CD4-positive, alpha-beta T cell treated with Interleukin-4 for 4 hours (primary cell): ENCODE measurements at places on chromosomes 3 and 15.
A peak's percentile ranks its signal among the peaks of the same experiment; 100 is the strongest.

GRCh38 chr3:143276592-143276991, 157.0 kb downstream of the CHST2 start:
- no peak for DNase-seq

DNA sequence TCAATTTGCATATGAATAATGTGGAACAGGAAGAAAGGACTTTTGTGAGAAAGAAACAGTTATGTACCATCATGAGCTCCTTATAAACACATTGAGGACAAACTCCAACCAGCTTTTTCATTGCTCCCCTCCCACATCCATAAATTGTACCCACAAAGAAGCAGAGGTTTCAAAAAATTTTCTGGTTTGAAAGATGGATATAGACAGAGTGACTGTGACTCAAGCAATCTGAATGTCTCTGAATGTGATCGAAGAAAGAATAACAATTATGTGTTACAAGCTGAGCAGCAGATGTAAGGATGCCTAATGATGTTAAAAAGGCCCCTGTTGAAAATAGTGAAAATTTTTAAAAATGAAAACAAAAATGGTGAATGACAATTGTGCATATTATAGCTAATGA, 127.4 kb downstream of the TFG start:
- DNase-seq, result no peak

DNA sequence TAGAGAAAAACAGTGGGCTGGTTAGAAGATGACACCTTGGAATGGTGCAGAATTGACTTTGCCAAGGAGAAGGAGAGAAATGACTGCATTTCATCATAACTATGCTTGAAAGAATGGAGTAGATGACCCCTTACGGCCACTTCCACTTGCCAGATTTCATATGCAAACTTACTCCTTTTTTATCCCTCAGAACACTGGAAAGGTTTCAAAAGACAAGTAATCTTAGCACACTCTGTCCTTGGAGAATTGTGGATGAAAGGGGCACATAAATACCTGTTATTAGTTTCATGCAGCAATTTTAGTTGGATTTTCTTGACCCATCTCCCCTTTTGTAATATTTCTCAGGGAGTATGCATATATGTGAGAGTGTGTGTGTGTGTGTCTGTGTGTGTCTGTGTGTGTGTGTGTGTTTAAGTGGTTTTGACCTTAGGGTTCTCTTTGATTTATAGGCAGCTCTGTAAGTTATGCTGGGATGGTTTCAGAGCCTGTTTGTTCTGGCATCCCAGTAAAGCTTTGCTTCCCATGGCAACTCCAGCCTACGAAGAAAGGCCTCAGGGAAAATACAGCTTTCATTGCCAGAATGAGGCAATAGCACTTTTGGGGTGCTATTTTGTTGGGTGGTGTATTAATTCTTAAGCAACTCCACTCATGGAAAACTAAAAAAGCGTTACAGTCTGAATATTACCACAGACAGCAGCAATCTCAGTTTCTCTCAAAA, 122.2 kb upstream of the TP63 start:
- DNase-seq, result no peak

- no peak for DNase-seq
Observed at GRCh38 chr3:74167926-74168325, 446.5 kb downstream of the CNTN3 start.

- no peak for DNase-seq
Observed at GRCh38 chr15:57415602-57416001, 39.3 kb downstream of the CGNL1 start.

- no peak for DNase-seq
Observed at GRCh38 chr3:43760938-43761337, 70.2 kb downstream of the ABHD5 start.

DNA sequence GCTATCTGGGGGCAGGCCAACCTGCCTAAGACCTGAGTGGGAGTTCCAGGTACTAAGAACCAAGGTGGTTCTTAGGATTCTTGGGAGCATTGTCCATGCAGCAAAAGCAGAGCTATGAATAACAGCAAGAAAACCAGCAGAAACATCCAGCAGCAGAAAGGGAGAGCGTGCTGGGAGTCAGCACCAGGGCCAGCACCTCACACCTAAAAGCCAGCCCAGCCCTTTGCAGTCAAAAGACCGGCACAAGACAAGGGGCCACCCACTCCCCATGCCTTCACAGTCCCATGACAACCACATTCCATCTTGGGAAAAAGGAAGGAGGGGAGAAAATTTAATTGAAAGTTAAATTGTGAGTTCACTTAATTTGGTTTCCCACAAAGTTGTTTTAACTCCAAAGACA, 364.9 kb downstream of the AGBL1 start:
- DNase-seq, result no peak

GRCh38 chr15:84761607-84762131, 13.3 kb downstream of the ZNF592 start:
- DNase-seq, result peak; percentile 29

DNA sequence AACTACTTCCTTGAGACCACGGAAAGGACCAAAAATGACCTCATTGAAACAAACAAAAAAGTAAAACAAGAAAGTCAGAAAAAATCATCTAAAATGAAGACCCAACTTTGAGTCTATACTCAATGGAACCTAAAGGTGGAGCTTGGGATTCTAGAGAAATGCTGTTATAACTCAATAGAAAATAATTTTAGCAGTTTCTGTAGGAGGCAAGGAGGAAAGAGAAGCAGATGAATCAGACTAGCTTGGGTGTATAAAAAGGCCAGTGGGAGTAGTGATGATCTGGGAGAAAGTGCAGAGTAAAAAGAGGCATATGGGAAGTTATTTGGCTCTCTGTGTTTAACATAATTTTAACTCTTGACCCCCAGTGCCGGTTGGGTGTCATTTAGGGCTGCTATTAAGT, 94.4 kb downstream of the TMCO5A start:
- DNase-seq, result no peak

DNA sequence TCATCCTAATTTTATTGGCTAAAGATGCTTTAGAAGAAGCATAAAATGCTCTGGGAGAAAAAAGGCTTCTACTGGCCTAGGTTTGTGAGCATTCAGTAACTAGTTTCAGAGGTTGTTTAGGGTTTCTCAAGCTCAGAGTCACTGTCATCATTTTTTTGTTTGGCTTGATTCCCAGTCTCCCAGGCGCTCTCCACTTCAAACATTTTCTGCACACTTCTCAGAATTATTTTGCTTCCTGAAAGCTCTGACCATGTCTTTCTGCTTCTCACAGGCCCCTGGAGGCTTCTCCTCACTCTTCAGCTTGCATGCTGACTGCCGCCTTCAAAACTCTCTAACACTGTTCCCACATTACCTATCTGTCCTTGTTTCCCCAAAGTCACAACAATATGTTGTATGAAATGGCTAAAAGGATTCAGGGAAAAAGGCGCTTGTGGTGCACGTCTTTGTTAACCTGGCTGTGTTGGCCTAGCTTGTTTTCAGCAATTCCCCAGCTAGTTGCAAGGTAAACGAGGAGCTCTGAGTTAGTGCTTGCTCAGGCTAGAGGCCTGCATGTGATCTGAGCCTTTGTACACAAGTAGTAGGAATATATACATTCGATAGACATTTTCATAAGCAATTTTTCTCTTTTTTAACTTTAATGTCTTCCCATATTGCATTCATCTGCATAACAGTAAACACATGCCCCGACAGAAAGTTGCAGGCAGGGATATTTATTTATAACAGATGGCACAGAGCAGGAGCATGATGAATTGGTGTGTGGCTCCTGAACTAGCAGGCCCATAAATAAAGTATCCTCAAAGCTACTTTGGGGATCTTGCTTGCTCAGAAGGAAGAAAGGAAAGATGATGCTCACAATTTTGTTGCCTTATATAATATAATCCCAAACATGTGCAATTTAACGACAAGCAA, 129.2 kb upstream of the DPH6 start:
- DNase-seq, result no peak

GRCh38 chr15:72312605-72313447, 7.1 kb downstream of the CELF6 start:
- peak; percentile 57 for DNase-seq

DNA sequence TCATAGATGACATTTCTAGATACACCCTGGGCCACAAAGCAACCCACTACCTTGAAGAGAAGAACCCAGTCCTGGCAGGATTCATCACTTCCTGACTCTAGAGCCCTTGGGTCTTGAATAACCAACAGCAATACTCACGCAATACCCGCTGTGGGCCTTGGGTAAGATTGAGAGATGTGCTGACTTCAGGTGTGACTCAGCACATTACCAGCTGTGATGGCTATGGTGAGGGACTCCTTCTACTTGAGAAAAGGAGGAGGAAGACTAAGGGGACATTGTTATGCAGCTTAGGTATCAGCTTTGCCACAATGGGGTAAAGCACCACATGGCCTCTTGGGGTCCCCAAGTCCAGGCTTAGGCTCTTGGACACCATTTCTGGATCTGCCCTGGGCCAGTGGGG, 14.9 kb downstream of the C3orf33 start:
- DNase-seq, result no peak

DNA sequence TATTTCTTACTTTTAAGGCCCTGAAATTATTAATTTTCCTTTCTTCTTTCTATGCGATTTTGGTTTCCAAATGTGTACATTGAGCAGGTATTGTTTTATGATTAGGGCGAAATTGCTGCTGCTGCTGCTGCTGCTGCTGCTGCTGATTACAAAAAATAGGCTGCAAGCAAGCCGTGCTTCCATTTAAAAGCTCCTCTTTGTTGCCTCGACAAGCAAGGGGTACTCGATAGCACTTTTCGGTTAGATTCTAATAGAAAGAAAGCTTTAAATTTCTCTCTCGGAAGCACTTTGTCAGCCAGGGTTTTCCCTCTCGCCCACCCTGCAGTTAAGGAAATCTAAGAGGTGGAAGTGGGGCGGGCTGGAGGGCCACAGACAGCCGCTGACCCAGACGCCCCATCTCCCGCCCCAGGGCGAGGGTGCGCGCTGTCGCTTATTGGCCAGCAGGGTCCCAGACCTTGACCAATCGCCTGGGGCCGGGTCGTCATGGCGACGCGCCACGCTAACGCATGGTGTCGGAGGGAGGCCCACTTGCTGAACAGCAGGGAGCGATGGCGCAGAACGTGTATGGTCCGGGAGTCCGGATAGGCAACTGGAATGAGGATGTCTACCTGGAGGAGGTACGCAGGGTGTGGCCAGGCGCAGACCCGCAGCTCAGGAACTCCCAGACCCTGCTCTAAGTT, at the start of gene CFAP161:
Gene CFAP161 (plus strand): TSS at position 489 of the 680 bp plus-strand sequence. CDS start 60 bp downstream, at position 549.
- no peak for DNase-seq

- no peak for DNase-seq
Observed at GRCh38 chr3:129020691-129021090, 19.6 kb downstream of the EFCC1 start.

DNA sequence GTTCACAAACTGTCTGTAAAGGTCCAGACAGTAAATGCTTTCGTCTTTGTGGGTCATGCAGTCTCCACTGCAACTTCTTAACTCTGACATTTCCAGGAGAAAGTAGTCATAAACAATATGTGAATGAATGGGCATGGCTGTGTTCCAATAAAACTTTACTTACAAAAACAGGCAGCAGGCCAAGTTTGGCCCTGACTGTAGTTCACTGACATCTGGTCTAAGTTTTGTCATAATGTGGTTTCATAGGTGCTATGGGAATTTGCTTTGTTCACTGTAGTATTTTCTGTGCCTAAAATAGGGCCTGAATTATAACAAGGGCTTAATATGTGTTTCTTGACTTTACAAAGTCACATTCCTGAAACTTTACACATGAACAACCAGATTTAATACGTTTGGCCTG, 186.0 kb upstream of the KBTBD8 start:
- no peak for DNase-seq

GRCh38 chr3:120648290-120648689, 33.7 kb downstream of the HGD start:
- DNase-seq, result no peak

DNA sequence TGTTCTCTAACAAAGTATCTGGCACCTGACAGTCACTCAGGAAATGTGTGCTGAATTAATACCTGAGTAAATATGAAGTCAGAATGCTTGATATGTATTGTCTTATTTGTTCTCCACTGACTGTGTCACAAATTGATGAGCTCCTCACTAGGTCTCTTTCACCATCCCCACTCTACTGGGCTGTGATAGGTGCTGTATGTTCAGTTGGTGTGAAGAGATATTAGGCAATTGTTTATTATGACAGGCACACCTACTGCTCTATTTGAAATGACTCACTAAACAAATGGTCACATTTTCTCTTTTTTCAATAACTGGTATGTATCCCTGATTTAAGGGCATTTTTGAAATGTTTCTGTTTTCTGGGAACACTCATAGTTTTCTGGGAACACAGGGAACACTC, 25.2 kb upstream of the CCDC39 start:
- no peak for DNase-seq

- no peak for DNase-seq
Observed at GRCh38 chr15:40045572-40046217, 6.7 kb upstream of the SRP14 start.

DNA sequence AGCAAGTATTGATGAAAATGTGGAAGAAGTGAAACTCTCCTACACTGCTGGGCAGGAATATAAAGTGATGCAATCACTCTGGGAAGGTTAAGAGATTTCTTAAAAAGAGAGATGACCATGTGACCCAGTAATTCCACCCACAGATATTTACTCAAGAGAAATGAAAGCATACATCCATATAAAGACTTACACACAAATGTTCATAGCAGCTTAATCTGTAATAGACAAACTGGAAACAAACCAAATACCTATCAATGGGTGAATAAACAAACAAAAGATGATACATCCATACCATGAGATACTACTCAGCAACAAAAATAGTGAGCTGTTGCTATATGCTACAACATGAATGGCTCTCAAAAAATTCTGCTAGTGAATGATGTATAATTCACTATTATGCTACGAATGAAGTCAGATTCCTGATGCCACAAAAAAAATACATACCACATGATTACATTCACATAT, 463.3 kb downstream of the MAGI1 start:
- no peak for DNase-seq

DNA sequence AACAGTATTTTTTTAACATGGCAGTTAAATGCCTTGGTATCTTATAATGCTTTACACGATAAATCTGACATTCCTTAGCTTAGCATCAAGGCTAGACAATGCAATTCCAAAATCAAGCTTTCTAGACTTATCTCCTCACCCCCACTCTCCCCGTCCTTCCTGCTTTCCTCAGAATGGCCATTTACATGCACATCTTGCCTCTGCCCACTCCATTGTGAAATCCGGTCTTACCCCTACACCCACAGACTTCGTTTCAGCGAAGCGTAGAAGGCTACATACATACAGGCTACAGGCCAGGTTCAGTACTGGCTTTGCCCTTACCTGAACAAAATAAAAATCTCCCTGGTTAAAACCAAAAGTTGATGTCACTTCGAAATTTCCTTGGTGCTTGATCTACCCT, 58.6 kb upstream of the SLC12A8 start:
- DNase-seq, result no peak

- no peak for DNase-seq
Observed at GRCh38 chr15:73054417-73054953, 2.2 kb downstream of the NEO1 start.

GRCh38 chr3:151879679-151880415, 6.4 kb downstream of the SUCNR1 start:
- no peak for DNase-seq

DNA sequence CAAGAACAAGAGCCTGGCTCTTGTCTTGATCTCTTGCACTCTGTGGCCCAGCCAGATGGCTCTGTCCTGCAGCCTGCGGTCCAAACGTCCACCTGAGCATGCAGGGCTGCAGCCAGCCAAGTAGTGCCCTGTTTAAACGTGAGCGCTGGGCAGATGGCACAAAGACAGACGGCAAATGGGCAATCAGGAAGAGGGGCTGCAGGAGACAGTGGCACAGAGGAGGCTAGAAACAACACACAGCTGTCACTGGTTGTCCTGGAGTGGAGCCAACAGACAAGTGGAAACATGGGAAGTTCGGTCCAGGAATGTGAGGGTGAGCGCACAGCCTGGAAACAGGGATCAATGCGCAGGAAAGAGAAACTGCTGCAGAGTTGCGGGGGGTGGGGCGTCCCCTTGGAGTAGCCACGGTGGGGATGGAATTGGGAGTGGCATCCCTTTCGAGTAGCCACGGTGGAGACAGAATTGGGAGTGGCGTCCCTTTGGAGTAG, 10.7 kb upstream of the ZXDC start:
- no peak for DNase-seq
